ENCODE measurements at places on chromosomes 12 and 14.

DNA sequence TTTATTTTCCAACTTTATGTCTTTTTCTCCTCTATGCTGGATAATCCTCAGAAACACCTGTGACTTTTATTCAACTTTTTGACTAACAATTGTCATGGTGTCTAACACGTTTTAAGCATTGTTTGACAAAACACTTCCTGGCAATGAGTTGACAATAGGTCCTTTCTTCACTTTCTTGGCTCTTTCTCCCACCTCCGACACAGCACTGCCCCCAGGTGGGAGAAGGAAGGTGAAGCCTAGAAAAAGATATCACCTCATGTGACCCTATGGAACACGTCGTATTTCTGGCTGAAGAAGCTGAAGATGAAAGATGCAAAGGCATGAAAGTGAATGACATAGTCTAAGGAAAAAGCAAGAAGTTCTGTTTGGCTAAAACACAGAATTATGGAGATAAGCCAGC is 430.0 kb downstream of the ETNK1 start:
- no peak for DNase-seq

- no peak for DNase-seq
Observed at GRCh38 chr12:47752552-47752951, 6.1 kb downstream of the RAPGEF3 start.

- no peak for DNase-seq
Observed at GRCh38 chr14:69528930-69529329, 44.4 kb downstream of the PLEKHD1 start.

GRCh38 chr14:101849125-101849524 is 87.6 kb downstream of the PPP2R5C start:
- DNase-seq = no peak

GRCh38 chr12:27840229-27840999 is 60.4 kb upstream of the MANSC4 start:
- DNase-seq = no peak

DNA sequence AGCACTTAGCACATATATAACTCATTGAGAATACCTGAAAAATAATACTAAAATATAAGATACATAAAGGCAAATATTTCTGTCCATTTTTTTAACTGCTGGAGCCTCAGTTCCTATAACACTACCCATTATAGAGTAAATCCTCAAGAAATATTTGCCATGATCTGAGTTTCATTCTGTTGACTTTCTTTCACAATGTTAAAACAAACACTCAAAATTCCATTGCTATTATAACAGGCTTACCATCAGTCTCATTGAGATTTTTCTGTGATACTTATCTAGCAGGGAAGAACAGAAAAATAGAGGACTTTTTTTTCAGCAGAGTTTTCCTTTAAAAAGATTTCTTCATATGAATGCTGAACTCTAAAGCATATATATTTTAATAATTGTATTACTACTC is 24.5 kb downstream of the LMO3 start:
- no peak for DNase-seq

Measured in smooth muscle cell of the brain vasculature (primary cell).